ENCODE measurements at places on chromosomes 3 and 15.
A peak's percentile ranks its signal among the peaks of the same experiment; 100 is the strongest.

DNA sequence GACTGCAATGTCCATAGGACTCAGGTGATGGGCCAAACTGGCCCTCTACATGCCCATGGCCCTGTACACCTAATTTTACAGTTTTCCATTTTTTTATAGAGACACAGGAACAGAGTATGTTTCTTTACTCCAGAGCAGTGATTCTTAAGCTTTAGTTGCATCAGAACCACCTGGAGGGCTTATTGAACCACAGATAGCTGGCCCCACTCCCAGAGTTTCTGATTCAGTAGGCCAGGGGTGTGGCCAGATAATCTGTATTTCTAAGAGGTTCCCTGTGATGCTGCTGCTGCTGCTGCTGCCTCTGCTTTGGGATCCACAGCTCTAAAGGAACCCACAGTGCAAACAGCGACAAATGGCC lies 5.1 kb downstream of the RBP1 start:
- no peak for DNase-seq

DNA sequence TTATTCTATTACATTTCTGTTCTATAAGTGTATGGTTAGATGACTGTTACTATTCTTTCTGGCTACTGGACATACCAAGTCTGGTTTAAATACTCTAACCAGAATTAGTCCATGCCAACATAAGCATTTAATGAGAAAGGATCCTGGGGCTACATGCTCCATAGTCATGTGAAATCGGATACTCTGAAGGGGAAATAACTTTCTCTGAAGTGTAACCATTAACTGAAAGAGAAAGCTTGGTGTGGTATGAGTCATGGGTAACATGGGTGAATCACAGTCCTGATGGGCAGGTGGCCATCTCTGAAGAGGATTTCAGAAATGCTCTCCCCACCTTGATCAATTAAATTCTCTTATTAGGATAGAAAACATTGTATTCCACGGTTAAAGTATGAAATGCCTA lies 69.4 kb downstream of the FHIT start:
- DNase-seq = no peak

DNA sequence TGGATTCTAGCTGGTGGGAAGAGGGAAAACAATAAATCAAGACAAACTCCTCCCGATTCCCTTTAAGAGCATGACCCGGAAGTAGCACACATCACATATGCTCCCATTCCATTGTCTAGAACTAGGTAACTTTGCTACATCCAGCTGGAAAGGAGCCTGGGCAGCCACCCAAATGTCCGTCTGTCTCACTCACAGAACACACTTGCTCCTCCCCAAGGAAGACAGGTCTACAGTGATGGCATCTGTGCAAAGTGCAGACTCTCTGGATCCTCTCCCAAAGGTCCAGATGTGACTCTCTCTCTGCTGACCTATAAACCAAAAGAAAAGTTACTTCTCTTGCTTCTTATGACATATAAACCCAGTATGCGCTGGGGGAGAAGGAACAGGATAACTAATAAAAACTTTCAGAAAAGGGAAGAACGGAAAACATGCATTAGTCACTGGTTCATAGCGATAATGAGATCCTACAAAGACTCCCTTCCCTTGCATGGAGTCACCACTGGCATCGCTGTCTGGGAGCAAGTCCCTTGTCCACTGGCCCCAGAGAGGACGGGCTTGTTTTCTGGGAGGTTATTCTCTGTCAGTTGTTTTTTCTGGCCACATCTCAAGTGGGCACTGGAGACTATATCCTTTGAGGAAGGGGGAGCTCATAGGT lies 29.8 kb upstream of the EPHB3 start:
- no peak for DNase-seq

DNA sequence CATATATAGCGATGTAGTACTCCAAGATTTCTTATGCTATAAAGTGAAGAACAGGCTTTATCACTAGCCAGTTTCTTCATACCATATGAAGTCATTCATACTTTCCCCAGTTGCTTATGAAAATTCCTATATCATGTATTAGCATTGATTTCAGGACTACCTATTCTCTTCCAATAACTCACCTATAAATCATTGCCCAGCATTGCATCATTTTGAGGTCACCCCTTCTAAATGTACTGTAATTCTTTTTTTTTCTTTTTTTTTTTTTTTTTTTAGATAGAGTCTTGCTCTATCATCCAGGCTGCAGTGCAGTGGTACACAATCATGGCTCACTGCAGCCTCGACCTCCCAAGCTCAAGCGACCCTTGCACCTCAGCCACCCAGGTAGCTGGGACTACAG lies 27.1 kb downstream of the RTP3 start:
- no peak for DNase-seq

- no peak for DNase-seq
These were observed 139.9 kb upstream of the TLE3 start for GRCh38 chr15:70237626-70238025.

GRCh38 chr3:116102037-116102436 lies 343.2 kb downstream of the LSAMP start:
- no peak for DNase-seq

DNA sequence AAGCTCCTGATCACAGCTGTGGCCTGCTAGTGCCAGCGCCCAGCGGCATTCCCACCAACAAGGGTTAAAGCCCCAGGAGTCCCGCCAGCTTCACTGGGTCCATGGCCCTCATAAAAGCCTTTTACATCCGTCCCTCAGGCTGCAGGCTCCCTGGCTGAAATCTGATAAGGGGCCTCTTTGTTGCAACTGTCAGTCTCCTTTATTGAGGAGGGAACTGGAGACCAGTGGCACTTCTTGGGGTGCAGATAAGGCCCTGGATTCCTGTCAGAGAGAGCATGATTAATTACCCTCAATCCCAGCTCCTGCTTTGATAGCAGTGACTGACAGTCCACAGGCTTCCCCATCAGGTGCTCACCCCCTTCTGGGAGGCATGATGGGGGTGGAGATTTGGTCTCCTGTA lies 30.9 kb upstream of the CLK3 start:
- no peak for DNase-seq

GRCh38 chr3:79002465-79003372 lies 765.1 kb downstream of the ROBO1 start:
- DNase-seq = no peak

DNA sequence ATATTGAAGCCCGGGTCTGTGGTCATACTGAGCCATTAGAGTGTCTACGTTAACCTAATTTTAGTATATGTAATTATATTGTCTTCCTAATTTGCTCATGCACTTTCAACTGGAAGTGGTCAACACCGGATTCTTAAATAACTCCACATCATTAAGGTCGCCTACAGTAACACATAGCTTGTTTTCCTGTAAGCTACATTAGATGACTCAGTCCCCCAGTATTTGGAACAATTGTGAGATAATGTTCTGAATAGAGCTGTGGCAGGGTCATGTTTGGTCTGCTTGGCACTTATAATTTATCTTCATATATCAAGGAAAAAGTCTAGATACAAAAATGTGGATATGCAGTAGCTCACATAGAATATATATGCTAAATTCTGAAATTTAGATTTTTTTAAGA lies 486.2 kb downstream of the IGSF11 start:
- no peak for DNase-seq

GRCh38 chr3:53161820-53162671 lies 1.0 kb downstream of the PRKCD start:
- peak; percentile 53 for DNase-seq

DNA sequence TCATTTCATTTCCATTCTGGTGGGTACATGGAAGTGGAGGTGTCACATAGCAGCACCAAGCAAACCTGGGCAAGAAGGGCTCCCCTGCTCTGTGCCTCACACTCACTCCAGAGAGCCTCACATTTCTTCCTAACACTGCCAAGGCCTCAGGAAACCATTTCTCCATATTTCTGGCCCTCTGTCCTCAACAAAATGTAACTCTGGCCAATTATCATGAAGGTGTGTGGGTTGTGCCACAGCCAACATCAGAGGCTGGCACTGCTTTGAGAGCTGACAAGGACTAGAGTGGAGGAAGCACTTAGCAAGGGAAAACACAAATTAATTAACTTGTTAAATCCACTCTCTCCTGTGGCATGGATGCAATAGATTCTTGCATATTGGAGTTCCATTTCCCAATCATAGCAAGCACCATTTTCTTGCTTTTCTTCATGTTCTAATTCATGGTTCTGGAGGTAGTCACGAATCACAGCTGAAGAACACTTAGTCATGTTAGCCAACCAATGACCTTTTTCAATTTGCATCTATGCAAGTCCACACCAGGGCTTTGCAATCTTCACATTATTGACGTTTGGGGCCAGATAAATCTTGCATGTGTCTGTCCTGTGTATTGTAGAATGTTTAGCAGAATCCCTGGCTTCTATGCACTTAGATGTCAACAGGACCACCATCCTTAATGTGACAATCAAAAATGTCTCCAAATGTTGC lies 241.1 kb downstream of the PLCL2 start:
- no peak for DNase-seq

GRCh38 chr3:49257187-49257586 lies 19.8 kb downstream of the C3orf62 start:
- no peak for DNase-seq

GRCh38 chr15:42915654-42916315 lies 4.8 kb downstream of the TTBK2 start:
- no peak for DNase-seq

- DNase-seq = no peak
These were observed 16.3 kb downstream of the SV2B start for GRCh38 chr15:91116113-91117067.

DNA sequence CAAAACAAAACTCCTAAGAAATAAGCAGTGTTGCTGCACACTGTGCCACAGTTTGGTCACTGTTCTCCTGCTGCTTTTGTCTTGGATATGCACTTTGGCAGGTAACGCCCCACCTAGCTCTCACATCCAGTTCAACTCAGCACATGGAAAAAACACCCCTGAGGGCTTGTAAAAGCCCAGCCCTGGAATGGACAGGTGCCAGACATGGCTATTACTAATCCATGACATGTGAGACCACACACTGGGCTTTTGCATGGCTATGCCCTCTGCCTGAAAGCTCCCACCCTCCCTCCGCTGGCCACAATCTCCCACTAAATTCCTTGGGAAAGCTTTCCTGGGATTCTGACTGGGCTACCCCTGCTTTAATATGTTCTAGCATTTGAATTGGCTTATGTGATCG lies 24.7 kb upstream of the ZBED2 start:
- no peak for DNase-seq

GRCh38 chr15:93144463-93145236 lies 55.6 kb upstream of the RGMA start:
- no peak for DNase-seq

DNA sequence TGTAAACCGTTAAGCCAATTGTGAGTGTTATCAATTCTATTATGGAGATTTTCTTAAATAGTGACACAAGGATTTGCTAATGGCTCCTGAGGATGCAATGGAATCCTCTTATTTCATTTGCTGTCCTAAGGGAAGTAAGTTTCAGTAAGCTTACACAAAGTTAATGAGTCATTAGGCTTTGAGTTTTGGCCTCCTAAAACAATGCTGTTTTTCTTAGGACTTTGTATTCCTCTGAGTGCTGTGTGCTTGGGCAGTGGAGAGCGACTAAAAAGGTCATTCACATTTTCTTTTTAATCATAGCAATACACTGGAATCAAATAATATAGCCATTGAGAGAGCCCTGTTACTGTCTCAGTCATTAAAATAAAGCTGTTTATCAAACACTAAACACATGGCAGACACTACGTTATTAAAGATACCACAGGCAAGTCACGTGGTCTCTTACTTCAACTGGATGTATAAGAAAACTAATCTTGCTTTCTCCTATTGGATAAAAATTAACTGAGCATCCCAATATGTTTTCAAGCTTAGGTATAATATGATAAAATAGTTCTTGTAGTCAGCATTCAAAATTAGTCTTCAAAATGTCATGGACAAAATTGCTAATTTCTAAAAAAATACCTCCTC lies 290.8 kb downstream of the NLGN1 start:
- no peak for DNase-seq

DNA sequence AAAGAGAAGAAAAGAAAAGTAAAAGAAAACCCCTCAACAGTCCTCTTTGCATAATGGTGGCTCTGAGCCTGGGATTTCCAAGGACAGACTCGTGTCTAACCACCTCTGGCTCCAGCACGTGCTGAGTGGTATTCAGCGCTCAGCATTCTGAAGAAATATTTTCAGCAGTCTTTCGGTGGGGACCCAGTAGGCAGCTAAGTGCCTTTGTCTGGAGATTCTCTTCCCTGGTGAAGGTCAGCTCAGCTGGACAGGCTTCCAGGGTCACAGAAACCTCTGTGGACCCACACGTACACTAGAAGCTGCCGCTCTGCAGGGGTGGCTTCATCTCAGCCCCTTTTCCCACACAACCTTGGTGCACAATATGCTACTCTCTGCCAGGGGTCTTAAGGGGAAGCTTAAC lies 36.0 kb downstream of the CCDC32 start:
- DNase-seq = no peak

- DNase-seq = no peak
These were observed 15.0 kb downstream of the KIF7 start for GRCh38 chr15:89640245-89640644.

GRCh38 chr3:46141813-46142212 lies 66.3 kb downstream of the CCR1 start:
- DNase-seq = no peak

- DNase-seq = no peak
These were observed 30.6 kb upstream of the GPR160 start for GRCh38 chr3:170007031-170007663.

- DNase-seq = no peak
These were observed 19.4 kb upstream of the SPTBN5 start for GRCh38 chr15:41913256-41913655.

- DNase-seq = no peak
These were observed 104.1 kb downstream of the LIPC start for GRCh38 chr15:58535894-58536293.

GRCh38 chr3:9729419-9729818 lies 2.1 kb upstream of the BRPF1 start:
- no peak for DNase-seq

- no peak for DNase-seq
These were observed 112.0 kb upstream of the HACD2 start for GRCh38 chr3:123696808-123697207.

DNA sequence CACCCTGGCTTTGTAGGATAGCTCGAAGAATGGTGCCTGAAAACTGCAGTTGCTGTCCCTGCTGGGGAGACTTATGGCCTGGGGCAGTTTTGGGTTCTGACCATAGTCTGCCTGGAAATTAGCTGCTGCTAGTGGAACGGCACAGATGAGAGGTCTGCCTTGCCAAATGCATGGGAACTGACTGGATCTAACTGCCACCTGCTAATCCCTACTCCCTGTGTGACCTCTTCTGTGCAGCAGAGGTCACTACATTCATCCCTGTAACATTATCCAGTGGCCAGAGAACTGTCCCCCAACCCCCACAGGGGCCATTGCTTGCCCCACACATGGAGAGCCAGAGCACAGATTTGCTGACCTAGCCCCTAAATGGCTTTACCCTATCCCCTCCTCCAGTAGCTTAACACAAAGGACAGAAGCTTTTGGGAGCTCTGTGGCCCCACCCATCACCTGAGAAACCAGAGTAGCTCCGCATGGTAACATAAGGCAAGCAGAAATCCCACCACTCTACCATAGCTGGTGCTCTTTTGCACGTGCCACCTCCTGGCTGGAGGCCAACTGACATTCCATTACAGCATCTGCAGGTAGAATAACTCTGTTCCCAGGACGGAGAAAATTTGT lies 840.0 kb downstream of the EPHA3 start:
- DNase-seq = no peak
